ENCODE measurements at places on chromosomes 16 and 17. TPM values are rescaled to one million over a fixed set of nuclear protein-coding genes. Genes with fewer than 3 reads are reported as not detected.
A peak's percentile ranks its signal among the peaks of the same experiment; 100 is the strongest.

DNA sequence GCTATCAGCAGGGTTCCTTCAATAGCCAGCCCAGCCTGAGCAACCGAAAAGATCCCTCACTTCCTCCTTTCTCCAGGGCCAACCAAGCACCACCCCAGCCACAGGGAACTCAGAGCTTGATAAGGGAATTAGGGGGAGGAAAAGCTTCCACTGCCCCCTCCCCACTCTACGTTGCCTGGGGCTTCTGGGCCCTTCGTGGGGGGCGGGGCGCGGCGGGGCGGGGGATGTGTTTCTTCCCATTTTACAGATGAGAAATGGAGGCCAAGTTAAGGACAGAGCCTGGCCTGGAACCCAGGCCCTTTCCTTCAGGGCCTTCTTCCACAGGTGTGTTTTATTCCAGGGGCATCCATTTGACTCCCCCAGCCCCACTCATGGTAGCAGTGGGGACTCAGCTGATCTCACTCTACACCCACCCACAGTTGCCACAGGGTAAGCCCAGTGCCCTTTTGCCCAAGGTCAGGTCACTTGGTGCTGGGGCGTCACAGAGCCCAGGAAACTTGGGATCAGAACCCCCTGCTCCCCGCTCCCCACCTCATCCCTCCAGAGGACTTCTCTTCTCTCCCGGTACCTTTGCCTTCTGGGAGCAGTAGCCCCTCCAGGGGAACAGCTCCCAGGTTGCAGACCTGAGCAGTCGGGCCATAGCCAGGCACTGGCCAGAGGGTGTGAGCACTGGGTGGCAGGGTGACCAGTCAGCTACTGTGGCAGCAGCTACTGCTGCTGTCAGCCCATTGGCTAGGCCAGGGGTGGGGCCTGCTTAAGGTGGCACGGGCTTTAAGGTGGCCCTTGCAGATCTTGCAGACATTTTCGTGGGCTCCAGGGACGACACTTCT, at the start of gene LDHD:
Gene LDHD (minus strand): TSS at position 700 of the 830 bp plus-strand sequence. CDS start 60 bp downstream, at position 640.
- DNase-seq, result no peak

The RGS11 gene
- total RNA-seq, result 3.9 TPM

- DNase-seq, result no peak
These were observed 18.3 kb upstream of the SUPT4H1 start for GRCh38 chr17:58370309-58370708.

The FAM20A gene
- total RNA-seq, result 86.1 TPM

DNA sequence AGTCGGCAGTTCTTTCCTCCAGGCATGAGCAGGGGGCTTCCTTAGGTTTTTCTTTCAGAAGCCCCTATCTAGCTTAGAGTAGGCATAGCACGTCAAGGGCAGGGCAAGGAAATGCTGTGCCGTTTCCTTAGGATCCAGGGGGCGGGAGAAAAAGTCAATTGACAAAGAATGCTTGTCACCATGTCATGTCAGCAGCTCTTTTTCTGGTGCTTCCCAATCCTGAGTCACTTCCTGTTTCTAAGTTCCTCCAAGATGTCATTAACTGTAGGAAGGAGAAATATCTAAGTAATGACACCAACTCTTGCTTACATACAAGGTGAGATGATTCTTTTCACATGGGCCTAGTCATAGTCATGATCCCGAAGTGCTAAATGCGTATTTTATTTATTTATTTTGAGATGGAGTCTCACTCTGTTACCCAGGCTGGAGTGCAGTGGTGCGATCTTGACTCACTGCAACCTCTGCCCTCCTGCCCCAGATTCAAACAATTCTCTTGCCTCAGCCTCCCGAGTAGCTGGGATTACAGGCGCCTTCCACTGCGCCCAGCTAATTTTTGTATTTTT, 35.2 kb downstream of the GJC1 start:
- peak; percentile 67 for DNase-seq

GRCh38 chr17:48961516-48962233, 6.7 kb downstream of the GIP start:
- DNase-seq, result no peak

DNA sequence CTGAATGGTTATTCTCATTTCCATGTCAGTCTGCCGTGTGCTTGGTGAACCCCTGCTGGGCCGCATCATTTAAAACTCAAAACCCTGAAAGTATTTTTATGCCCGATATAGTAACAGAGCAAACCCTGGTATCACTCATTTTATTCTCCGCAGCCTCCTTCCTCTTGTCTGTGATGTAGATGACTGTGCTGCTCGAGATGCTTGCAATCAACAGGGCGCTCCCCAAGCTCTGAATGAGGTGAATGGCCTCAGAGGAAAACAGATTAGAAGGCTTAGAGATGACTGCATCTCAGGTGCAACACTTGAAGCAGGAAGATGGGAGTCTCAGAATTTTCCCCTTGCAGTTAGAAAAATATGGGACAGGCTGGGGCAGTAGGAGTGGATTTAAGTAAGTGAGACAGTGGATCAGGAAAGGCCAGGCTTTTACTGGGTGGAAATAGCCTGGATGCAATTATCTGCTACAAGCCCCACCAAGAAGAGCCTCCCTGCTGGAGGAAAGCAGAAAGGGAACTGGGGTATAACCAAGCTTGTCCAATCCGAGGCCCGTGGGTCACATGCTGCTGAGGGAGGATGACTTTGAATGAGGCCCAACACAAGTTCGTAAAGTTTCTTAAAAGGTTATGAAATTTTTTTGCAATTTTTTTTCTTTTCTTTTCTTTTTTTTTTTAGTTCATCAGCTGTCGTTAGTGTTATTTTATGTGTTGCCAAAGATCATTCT, 166.9 kb downstream of the CDH13 start:
- no peak for DNase-seq

The SLC13A5 gene
- total RNA-seq, result not detected

GRCh38 chr17:75634754-75635609, 1.7 kb downstream of the SMIM5 start:
- no peak for DNase-seq

The KRTAP9-2 gene
- total RNA-seq, result not detected

GRCh38 chr16:74601126-74601871, 5.6 kb downstream of the GLG1 start:
- DNase-seq, result no peak

- no peak for DNase-seq
These were observed 5.4 kb upstream of the CRYBA1 start for GRCh38 chr17:29240968-29241963.

The WFDC1 gene
- total RNA-seq, result 14.8 TPM

DNA sequence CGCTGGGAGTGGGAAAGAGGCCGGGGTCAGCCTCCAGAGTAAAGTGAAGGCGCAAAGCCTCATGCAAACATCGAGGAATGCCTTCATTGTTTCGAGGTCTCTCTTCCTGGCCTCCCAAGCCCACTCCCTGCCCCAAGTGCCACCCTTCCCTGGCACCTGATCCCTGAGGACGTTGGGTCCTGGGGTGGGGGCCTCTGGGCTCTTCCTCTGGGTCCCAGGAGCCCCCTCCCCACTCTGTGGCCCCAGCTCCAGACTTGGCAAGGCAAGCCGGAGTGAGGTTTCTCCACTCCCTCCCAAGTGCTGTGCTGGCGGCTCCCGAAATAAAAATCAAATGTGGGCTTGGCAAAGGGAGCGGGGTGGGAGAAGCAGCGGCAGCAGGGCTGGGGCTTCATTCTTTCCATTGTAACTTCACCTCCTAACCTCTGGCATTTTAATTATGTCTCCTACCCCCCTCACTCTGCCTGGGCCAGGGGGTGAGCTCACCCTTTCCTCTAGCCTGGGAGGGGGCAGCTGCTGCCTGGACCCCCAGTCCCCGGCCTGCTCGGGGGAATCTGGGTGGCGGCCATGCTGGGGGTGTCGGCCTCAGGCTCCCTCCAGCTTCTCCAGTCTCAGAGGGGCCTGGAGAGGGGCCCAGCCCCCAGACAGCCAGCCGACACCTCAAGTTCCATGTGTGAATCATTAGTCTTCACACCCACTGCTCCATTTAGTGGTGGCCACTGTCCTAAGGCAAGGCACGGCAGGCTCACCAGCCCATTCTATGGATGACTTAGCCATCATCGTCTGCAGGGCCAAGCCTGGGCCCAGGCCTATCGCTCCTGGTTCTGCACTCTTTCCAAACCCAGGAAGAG, 14.6 kb upstream of the TMEM92 start:
- peak; percentile 61 for DNase-seq

The SNN gene
- 19.7 TPM for total RNA-seq

DNA sequence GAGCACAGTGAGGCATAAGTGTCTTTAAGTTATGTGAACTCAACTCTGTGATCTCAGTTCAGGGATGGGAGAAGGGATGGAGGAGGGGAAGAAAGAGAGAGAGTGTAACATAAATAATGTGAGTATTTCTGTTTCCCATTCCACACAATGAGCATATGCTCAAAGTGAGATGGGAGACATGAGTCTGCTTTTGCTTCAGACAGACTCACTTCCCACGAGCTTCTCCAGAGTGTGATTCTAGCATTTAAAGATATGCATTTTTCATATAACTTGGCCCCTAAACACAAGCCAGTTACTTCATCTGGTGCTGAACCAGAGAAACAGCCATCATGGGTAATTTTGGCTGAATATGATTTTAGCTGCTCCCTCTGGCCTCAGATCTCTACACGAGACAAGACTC, 35.0 kb downstream of the SHISA9 start:
- no peak for DNase-seq

- DNase-seq, result no peak
These were observed 16.9 kb downstream of the LIMD2 start for GRCh38 chr17:63682981-63683380.

The TBC1D3E gene
- total RNA-seq, result not detected
